Retina (tissue), 1 donor: ENCODE measurements at places on chromosomes 1 and 21.

GRCh38 chr1:200191993-200192392 lies 164.5 kb downstream of the NR5A2 start:
- no peak for DNase-seq

DNA sequence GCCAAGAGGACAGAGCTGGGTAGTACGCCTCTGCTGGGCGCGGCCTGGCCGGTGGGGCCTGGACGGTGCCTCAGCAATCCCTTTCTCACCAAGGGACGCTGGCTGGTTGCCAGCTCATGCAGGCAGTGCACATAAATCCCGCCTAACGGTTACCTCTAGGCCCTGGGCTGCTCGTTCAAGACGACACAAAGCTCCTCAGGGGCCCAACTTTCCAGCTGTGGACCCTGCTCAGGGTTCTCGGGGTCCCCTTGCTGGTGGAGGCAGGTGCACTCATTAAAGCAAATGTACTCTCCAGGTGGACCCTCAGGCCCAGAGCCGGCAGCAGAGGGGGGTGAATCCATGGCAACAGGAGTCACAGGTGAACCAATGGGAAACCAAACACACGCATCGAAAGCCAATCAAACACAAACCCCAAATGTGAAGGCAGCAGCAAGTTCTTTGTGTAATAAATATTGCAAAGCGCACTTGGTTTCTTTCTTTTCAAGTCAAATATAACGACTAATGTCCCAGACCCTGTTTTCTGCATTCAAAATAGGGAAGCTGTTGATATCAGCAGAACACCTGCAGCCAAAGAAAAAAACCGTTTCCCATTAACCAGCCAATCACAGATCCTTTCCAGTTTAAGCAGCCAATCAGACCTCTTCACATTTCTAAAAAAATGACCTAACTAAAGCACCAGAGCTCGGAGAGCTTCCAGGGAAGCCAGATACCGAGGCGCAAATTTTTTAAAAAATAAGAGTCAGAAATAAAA lies 26.1 kb upstream of the CLSTN1 start:
- DNase-seq: no peak

GRCh38 chr1:179870870-179871269 lies 6.7 kb downstream of the TOR1AIP2 start:
- DNase-seq: no peak

GRCh38 chr1:172154551-172154950 lies 265.9 kb upstream of the C1orf105 start:
- no peak for DNase-seq

- no peak for DNase-seq
Measured at GRCh38 chr1:201507360-201507675, 395 bp upstream of the CSRP1 start.

DNA sequence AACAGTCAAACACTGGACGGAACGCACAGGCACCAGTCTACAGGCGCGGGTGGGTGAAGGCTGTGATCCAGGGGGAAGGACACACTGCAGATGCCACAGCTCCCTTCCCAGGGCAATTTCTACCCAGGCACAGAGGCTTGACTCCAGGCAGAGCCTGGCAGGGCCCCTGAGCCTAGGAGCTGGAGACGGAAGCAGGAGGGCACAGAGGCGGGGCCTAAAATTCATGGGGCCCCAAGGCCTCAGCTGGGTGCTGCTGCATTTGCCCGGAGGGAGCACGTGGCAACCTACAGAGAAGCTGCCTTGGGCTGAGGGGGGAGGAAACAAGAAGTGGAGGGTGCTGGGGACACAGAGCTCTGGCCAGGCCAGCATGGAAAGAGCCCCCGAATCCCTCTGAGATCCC lies 41.2 kb downstream of the UBE2G2 start:
- no peak for DNase-seq

- DNase-seq: no peak
Measured at GRCh38 chr1:146020058-146021049, 1.2 kb downstream of the HJV start.

- peak; percentile 40 for DNase-seq
Measured at GRCh38 chr1:23423415-23424292, 894 bp downstream of the TCEA3 start.

DNA sequence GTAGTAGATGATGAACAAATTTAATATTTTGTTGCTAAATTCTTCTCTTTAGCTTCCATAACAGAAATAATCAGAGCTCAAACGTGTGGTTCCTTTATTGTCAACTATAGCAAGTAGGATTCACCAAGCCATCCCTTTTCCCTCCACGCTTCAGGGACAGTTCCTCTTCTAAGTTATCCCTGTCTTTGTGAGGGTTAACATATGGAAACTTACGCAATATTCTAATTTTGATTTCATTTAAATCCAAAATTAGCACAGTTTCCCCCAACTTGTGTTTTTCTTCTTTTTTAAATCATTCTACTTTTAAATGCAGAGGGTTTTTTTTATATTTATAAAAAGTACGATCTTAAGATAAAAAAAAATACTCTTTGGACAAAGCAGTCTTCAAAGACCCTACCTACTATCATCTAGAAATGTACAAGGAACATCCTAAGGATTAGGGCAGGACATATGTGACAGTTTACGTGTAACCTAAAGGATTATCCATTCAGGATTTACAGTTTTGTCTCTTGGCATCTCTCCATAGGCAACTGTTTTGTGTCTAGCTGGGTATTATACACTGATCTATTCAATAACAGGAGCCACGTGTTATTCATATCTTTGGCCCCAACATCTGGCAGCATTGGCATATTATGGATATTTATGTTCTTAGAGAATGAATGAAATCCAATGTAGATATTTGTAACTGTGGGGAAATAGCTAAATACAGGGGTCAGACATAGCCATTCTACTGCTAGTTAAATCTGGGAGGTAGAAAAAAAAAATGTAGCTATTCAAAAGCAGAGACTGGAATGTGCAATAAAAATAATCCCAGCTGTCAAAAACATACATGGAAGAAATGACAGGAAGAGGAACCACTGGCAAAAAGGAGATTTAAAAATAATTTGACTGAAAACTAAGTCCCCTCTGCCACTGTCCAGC lies 272.9 kb downstream of the NEGR1 start:
- no peak for DNase-seq

DNA sequence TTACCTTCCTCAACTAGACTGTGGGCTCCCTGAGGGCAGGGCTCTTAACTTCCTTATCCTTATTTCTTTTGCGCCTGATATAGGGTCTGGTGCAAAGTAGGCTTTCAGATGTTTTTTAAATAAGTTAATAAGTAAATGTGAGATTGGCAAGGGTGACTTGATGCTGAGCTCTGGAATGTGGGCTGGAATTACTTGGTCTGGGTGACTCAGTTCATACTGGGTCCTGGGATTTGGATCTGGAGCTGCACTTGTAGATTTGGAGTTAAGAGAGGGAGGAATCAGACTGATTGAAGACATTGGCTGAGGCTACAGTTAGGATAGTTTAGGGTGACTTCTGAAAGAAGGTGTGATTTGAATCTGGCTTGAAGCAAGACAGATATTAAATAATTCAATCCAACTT lies 190.9 kb downstream of the GIPC2 start:
- no peak for DNase-seq

- DNase-seq: no peak
Measured at GRCh38 chr1:92136341-92136740, 56.2 kb downstream of the BTBD8 start.

DNA sequence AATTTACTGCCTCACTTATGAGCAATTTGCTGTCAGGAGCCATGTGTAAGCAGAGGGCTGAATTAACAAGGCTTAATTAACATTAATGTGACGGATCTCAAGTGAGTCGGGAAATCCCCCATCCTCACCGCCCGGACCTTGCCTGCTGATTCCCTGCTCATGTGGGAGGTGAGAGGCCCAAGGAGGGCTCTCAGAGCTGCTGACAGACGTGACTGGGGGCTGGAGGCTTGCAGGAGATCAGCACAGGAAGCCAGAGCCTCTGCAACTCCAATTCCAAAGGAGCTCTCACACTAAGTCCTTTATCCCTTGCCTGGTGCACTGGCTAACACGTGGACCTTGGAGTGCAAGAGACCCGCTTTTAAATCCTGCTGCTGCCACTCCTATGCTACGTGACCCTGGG lies 19.4 kb downstream of the LRP8 start:
- no peak for DNase-seq

GRCh38 chr1:115564201-115564600 lies 77.6 kb upstream of the VANGL1 start:
- peak; percentile 59 for DNase-seq

GRCh38 chr1:193533853-193534252 lies 347.4 kb upstream of the B3GALT2 start:
- no peak for DNase-seq

- no peak for DNase-seq
Measured at GRCh38 chr1:61606448-61607312, 118.3 kb downstream of the TM2D1 start.

DNA sequence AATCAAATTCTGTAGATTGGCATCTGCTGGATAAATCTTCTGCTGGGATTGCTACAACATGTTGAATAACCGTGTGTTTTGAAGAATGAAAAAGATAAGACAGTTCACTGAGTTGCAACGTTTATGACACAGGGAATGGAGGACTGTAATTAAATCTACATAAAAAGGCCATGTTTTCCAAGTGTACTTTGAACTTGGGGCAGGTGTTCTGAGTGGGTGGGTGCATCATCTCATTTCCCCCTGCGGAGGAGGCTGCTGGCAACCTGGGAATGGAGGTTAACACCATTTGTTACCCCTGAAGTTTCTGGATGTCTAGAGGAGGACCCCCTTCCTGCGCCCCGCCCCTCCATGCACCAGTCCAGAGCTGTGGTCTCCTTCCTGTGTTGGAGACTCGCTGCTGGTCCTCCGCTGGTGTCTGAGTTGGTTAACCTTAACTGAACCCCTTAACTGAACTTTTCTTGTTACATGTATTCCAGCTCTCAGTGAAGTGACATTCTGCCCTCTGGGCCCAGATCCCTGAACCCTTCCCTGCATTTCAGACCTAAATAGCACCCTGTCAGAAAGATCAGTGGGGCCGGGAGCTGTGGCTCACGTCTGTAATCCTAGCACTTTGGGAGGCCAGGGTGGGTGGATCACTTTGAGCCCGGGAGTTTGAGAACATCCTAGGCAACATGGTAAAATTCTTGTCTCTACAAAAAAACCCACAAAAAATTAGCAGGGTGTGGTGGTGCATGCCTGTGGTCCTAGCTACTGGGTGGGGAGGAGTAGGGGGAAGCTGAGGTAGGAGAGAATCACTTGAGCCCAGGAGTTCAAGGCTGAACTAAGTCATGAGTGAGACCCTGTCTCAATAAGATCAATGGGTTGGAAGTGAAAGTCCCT lies 31.8 kb downstream of the UCK2 start:
- DNase-seq: no peak

DNA sequence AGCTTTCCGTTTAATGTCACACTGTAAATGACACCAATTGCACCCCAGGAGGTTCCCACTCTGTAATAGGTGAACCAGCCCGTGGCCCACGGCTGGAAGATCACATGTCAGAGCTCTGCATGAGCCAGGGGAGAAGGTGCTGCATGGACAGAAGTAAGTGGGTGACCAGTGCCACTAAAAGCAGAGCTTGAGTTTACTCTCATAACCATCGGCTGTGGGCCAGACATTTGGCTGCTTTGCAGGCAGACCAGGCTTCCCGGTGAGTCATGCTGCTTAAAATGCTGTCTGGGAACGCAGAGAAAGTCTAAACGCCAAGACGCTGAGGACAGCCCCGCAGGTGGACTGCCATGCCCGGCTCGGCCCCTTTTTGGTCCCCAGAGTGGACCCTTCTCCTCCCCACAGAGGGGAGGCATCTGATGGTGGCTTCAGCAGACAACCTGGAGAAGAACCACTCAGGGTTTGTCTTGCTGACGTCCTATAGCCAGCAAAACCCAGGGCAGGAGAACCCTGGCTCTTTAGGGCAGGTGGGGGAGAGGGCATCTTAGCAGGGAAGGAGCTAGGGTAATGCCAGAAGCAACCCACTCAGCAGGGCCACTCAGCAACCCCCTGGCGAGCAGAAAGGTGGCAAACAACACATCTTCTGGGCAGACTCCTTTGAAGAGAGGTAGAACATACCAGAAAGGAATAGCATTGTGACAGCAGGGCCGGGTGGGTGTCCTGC lies 7.3 kb downstream of the KIAA2013 start:
- DNase-seq: no peak

GRCh38 chr1:42738678-42739226 lies 1.3 kb downstream of the CLDN19 start:
- DNase-seq: no peak

DNA sequence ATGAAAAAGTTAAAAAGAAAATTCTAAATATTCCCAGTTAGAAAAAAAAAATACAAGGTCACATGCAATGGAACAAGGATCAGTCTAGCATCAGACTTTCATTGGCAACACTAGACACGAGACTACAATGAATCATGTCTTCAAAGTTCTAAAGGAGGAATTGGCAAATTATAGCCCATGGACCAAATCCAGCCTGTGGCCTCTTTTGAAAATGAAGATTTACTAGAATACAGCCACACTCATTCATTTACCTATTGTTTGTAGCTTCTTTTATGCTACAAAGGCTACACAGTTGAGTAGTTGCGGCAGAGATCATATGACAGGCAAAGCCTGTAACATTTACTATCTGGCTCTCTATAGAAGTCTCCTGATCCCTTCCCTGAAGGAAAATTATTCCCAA lies 71.4 kb downstream of the MRPL39 start:
- no peak for DNase-seq

- no peak for DNase-seq
Measured at GRCh38 chr1:2446861-2447260, 29.2 kb upstream of the PLCH2 start.

GRCh38 chr1:71428029-71428428 lies 347.2 kb upstream of the ZRANB2 start:
- no peak for DNase-seq

DNA sequence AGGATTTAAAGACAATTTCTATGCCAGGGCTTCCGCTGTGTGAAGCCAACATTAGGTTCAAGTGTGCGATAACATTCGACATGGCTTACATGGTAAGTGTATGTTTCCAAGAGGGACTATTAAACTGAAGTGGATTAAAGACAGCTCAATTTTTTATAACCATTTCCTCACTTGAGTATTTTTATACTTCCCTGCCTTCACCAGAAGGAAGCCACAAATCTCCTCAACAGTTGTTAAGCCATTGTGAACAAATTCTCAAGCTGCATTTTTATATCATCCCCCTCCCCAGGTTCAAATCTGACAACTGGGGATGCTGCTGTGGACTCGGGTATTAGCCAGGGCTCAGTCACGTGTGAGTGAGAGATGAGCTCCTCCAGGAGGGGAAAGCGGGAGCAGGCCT lies 116.3 kb downstream of the RHOU start:
- DNase-seq: no peak

GRCh38 chr1:115118086-115118485 lies 28.8 kb upstream of the TSPAN2 start:
- DNase-seq: no peak

GRCh38 chr1:209123601-209124000 lies 459.9 kb upstream of the CAMK1G start:
- no peak for DNase-seq

DNA sequence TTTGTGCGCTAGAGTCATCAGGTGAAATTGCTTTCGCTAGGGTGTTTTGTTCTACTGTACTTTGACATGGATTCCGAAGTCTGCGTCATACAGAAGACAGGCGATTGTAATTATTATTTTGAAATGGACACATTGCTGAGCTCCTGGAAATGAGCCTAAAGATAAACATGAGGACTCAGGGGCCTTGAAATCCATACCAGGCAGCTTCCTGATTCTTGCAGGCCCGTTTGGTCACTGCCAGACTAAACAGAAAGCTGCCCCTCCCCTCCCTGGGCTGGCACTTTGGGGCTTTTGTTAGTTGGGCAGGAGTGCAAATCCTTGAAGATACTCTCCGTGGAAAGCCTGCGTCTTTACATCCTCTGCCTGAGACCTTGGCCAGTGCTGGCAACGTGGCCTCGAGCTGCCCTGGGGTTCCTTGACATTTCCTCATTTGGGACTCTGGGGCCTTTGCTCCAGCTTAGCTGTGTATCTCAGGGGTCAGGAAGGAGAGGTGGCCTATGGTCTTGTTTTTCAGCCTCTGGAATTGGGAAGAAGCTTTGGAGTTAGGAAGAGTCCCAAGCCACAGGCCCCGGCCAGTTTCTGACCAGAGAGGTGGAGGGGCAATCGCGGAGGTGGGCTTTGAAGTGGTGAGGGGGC lies 26.9 kb upstream of the KCNE2 start:
- DNase-seq: no peak
